ENCODE measurements at places on chromosomes 11 and 22.

- no peak for DNase-seq
Measured at GRCh38 chr22:46707305-46707704, 30.7 kb downstream of the CERK start.

DNA sequence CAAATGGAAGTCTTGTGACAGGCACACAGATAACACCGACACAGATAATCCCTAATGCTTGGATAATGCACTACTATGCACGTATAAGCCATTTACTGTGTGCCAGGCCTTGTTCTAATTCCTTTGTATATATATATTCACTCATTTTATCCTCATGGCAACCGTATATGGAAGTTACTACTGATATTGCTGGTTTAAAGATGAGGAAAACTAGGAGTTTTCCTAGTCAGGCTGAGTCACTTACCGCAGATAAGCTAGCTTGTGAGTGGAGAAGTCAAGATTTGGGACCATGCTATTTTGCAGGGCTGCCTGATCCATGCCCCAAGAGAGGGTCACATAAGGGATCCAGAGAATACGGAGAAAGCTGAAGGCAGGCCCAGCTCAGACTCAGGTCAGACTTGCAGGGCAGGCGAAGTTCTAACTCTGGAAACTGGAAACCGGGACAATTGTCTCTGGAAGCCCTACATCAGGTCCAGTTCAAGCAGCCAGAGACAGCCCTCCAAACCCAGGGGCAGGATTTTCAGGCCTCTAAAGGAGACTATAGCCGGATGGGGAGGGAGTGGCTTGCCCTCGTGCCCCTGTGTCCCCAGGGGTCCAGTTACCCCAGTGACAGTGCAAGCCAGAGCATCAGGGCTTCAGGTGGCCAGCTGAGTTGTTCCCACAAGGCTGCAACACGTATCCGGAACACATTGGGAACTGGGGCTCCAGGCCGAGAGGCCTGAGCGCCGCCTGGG lies 534.8 kb downstream of the INSC start:
- DNase-seq = no peak

- no peak for DNase-seq
Measured at GRCh38 chr11:131615611-131616010, 245.2 kb downstream of the NTM start.

DNA sequence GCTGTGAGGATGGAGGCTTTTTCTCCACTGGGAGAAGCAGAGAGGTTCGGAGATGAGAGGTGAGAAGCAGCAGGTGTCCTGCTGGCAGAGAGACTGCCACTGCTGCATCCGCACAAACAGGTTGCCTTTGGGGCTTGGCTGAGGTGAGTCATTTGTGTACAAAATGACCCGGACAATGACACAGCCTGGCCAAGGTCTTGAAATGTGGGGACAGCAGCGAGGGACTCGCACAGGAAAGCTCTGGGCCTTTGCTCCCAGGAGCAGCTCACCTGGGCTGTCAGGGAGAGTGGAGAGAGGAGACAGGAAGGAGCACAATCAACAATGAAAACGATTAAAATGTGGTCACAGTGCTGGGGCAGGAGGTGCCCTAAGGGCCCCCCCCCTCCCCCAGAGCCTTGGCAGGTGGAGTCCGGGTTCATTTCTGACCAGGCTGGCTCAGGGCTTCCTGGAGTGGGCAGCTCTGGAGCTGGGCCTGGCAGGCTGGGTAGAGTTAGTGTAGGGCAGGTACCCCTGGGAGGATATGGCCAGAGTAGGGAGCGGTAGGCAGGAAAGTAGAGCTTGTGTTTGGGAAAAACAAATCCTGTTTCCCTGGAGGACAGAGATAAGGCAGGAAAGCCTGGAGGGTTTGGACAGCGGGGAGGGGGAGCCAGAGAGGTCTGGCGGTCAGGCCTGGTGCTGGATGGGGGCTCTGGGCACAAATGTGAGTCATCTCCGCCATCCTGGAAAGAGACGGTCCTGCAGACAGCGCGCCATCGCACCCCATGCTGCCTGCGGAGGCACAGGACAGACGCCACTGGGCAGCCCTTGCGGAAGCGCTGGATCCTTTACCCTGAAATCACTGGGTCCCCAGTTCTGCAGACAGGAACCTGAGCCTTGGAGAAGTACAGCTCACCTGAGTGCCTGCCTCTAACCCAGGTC lies 37.8 kb upstream of the CELSR1 start:
- DNase-seq = no peak

- no peak for DNase-seq
Measured at GRCh38 chr11:117459979-117460300, 132.3 kb downstream of the CEP164 start.

GRCh38 chr11:21447871-21448270 lies 745.0 kb upstream of the ANO5 start:
- no peak for DNase-seq

GRCh38 chr22:30178181-30179126 lies 68.1 kb downstream of the LIF start:
- DNase-seq = no peak

- no peak for DNase-seq
Measured at GRCh38 chr11:121696931-121697670, 244.3 kb upstream of the SORL1-AS1 start.

Measured in stimulated activated CD8-positive, alpha-beta memory T cell treated with anti-CD3 and anti-CD28 coated beads, Interleukin-2, amount 100 ng/mL, for 1 hour (primary cell).